Brain (organoid and tissue), 16 donors: ENCODE measurements at places on chromosomes 6 and 20.

GRCh38 chr20:36547186-36548005, 6.1 kb downstream of the MYL9 start:
- DNase-seq: no peak

GRCh38 chr20:24469116-24469893, at the start of gene SYNDIG1:
Gene SYNDIG1 (plus strand): TSS chr20:24469629. CDS start chr20:24543098, 73,469 bp downstream.
- peak; percentile 72 for DNase-seq

- no peak for DNase-seq
Observed at GRCh38 chr6:84346372-84346771, 118.9 kb upstream of the CEP162 start.

DNA sequence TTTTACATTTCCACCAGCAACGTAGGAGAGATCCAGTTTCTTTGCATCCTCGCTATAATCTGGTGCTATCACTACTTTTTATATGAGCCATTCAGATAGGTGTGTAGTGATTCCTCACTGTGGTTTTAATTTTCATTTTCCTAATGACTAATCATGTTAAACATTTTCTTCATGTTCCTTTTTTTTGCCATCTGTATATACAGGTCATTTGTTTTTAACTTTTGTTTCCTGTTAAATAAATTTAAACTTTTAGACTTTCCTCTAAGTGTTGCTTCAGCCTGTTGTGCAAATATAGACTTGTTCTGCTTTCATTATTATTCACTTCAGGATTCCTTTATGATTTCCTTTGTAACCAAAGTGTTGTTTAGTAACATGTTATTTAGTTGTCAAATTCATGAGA, 697.4 kb downstream of the PTPRT start:
- no peak for DNase-seq

GRCh38 chr6:133634474-133634873, 254.4 kb upstream of the TCF21 start:
- DNase-seq: no peak

DNA sequence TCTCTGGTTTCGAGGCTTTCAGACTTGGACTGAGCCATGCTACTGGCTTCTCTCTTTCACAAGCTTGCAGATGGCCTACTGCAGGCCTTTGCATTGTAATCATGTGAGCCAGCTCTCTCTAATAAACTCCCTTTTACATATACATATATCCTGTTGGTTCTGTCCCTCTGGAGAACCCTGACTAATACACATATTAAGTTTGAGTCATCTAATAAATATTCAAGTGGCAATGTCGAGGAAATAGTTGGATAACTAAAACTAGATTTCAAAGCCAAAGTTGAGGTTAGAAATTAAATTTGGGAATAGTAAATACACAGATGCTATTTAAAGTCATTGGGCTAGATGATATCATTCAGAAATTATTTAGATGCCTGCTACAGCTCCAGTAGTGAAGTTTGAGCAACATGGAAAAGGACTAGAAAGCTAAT, 1343.4 kb downstream of the GRIK2 start:
- no peak for DNase-seq
